ENCODE measurements at places on chromosomes 7 and 10.

DNA sequence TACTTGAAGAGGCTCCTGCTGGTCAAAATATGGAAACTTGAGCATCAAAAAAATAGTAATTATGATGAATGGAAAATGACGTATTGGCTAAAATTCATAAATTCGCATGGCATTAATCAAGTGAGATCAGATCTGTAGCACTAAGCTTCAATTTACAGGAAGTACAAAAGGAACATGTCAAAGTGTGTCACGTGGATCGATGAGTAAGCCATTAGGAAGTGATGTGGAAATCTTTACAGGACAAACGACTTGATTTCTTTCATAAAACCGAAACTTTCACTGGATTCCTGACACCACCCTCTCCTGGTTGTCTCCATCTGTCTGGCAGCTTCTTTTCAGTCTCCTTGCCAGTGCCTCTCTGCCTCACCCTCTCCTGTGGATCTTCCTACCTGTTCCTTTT lies 25.8 kb downstream of the AKR1C8 start:
- DNase-seq: no peak

DNA sequence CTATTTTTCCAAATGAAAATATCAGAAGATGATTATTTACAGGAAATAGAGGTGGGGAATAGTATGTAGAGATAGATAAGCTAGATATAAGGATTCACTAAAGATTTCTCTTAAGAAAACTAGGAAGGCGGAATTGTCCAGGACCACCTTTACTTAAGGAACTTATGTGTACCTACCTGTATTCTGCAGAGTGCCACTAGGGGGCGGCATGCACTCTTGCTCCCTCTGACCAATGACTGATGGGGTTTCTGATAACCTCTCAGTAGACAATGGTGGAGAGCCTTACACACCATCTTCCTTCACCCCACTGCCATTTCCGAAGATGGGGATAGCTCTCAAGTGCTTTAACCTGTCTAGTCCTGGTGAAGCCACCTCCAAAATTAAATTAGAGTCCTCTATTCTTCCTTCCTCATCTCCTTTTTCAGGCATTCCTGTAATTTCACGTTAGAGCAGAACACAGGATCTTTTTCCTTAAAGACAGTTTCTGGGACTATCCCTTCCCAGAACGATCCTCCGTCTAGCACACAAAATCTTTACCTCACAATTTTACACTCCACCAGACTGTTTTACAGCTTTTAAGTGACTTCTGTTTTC lies 453.1 kb downstream of the SORCS1 start:
- DNase-seq: no peak

DNA sequence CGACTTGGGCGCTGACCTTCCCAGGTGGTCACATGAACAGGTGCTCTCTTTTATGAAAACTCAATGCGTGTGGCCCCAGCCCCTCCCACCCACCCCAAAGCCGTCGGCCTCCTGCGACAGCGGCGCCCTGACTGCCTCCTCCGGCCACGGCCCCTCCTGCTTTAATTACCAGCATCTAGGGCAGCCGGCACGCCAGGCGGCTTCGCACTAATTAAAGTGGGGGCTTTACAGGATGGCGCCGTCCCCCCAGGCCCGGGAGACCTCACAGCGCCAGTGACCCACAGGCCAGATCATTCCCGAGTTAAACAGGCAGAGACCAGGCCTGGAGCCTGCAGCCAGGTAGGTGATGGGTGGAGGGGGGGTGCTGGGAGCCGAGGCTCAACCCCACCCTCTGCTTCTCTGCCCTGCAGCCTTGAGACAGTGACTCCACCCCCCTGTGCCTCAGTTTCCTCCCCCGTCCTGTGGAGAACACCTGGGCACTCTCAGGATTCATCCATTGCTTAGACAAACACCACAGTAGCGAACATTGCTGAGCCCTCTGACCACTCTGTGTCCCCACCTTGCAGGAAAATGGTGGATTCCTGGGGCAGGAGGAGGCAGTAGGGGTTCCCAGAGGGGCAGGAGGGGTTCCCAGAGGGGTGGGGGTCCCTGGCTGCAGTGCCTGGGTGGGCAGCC lies 100.8 kb downstream of the MICALL2 start:
- no peak for DNase-seq

GRCh38 chr10:99236627-99237309 lies 1.1 kb upstream of the HPSE2 start:
- DNase-seq: no peak

DNA sequence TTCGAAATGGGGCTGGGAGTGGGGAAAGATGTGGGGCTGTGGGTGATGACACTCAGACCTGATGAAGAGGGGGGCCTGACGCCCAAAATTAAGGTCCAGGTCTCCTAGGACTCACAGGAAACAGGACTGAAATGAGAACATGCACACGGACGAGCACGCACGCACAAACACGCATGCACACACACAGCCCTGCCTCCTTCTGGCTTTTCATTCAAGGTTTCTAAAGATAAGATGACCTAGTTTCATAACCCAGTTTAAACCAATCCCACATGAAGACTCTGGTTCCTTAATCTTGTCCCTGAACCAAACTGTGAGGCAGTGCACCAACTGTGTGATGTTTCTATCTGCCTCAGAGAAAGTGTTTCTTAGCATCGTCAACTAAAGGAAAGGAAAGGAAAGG lies 162.0 kb downstream of the DGKI start:
- DNase-seq: no peak

GRCh38 chr10:51569467-51569866 lies 129.9 kb downstream of the CSTF2T start:
- DNase-seq: no peak

DNA sequence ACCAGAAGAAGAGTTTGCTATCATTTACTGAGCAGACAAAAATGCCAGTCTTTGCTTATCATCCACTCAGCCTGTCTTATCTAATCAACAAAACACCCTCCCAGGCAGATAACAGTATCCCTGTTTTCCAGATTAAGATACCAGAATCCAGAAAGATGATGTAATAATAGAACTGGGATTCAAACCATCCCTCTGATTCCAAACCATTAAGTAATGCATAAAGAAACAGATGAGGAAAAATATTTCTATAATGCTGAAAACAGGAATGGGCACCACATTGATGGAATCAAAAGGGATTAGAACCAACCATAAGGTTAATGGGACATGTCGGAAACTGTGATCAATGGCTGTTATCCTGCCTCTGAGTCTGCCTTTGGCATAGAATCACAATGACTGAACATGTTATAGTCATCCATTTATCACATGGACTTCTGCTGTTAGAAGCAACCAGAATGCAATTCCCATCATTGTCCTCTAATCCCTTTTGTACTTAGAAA lies 92.1 kb upstream of the RSU1 start:
- no peak for DNase-seq

DNA sequence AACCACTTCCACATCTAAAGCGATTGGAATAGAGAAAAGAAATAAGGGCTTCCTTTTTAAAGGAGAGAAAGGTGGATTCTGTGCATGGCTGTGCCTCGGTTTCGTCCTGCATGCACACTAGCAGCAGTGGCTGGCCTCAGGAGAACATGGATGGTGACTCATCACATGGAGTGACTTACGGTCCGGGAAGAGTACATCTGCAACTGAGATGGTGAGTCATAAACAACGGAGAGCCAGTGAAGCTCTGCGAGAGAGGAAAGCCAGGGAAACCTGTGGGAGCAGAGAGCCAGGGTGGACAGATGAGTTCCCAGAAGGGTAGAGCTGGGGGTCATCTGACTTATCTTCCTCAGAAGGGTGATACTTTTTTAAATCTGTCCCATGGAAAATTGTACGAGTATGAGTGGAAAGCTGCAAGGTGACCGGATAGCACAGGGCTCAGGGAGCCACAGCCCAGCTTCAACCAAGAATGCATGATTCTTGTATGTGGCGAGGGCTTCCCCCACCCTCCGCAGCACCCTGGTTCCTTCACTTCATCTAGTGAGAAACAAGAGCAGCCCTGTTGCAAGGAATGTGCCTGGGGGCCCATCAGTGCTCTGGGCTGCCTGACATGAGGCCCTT lies 259.1 kb downstream of the KLF6 start:
- DNase-seq: peak; percentile 92

- DNase-seq: no peak
Measured at GRCh38 chr7:78043159-78043558, 244.6 kb downstream of the PHTF2 start.

- DNase-seq: no peak
Measured at GRCh38 chr10:129764011-129764900, 199.8 kb downstream of the EBF3 start.

DNA sequence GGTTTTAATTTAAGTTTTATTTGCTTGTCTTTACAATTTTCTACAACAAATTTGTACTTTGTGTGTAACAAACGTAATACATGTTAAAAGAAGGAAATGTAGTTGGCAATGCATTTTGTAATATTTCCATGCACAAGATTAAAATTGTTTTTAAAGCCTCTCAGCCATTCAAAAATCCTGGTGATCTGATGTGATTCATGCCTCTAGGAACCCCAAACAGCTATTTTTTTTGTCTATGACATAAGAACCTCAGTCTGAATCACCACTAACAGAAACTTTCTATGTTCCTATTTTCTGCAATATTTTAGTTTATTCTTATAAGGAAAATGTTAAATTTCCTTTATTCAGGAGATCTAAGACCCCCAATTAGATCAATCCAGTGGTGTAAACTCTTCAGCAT lies 183.1 kb upstream of the YAE1 start:
- DNase-seq: no peak

- no peak for DNase-seq
Measured at GRCh38 chr10:35452847-35453246, 116.5 kb downstream of the CCNY start.

DNA sequence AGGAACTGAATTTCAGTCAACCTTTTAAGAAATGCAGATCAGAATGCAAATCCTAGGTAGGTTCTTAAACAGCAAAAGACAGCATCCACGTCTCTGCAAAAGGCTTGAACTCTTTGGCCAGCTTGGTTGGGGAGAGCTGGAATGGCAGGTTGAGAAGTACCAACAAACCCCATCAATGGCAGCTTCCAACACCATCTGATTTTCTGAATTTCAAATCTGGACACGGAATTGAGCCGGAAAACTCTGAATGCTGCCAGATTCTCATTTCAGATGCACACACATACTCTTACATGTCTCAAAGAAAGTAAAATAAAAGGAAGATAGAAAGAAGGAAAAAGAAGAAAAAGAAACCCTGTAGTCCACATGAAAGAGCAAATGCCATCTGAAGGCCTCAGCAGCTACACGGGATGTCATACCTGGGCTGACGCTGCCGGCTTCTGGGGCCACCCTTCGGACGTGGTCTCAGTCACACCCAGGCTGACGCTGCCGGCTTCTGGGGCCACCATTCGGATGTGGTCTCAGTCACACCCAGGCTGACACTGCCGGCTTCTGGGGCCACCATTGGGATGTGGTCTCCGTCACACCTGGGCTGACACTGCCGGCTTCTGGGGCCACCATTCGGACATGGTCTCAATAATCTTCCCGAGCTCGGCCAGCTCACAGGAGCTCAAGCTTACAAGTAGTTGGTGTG lies 165.3 kb downstream of the PTPRN2 start:
- DNase-seq: no peak
